Urothelium cell line (cell line): ENCODE measurements at places on chromosomes 3 and 15.

GRCh38 chr3:135041601-135042000, 246.5 kb downstream of the EPHB1 start:
- no peak for DNase-seq

- no peak for DNase-seq
Observed at GRCh38 chr3:177523872-177524438, 326.7 kb upstream of the TBL1XR1 start.

- no peak for DNase-seq
Observed at GRCh38 chr3:128369881-128370642, 96.6 kb downstream of the DNAJB8 start.

- DNase-seq = peak; percentile 10
Observed at GRCh38 chr3:169744366-169745054, 20.4 kb downstream of the TERC start.

- DNase-seq = peak; percentile 66
Observed at GRCh38 chr3:13647298-13648059, 98.6 kb downstream of the FBLN2 start.

DNA sequence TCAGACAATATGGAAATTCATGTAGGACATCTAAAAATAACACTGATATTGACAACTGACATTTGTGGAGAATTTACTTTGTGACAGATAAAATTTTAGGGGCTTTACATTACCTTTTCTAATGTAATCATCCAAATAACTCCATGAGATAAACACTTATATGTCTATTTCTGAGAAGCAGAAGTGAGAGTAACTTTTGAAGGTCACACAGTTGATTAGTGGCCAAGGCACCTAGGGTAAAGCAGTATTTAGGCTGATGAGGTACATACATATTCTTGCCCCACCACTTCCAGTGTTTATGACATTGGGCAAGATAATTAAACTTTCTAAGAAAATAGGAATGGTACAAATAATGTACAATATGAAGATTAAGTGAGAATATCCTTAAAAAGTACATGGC, 248.4 kb downstream of the CPNE4 start:
- DNase-seq = no peak

- DNase-seq = peak; percentile 73
Observed at GRCh38 chr3:150183678-150184425, 213.2 kb upstream of the PFN2 start.

- DNase-seq = no peak
Observed at GRCh38 chr3:166713787-166714186, 666.3 kb downstream of the ZBBX start.
